Kidney glomerular epithelial cell (primary cell): ENCODE measurements at places on chromosomes 2 and 18.
A peak's percentile ranks its signal among the peaks of the same experiment; 100 is the strongest.

- DNase-seq, result no peak
Observed at GRCh38 chr2:70690846-70691245, 77.2 kb downstream of the ADD2 start.

GRCh38 chr2:104938231-104938941 is 84.5 kb downstream of the POU3F3 start:
- no peak for DNase-seq

GRCh38 chr2:105244451-105244850 is 2.9 kb downstream of the GPR45 start:
- DNase-seq, result no peak

- DNase-seq, result no peak
Observed at GRCh38 chr2:18412980-18413675, 147.3 kb downstream of the RDH14 start.

DNA sequence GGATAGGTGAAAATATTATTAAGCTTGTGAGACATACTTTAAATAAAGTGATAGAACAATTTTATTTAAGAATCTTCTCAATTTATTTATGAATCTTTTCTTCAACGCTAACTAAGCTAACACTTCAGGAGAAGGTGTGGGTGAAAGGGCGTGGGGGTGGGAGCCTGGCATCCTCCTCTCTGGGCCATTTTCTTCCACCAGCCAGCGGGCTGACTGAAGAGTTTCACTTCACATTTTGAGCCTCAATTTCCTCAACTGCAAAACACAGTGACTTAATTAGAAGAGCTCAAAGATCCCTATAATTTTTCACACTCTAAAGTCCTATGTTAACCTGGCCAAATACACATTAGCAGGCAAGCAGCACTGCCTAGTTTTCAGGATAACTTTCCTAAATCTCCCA is 94.8 kb downstream of the FTCDNL1 start:
- no peak for DNase-seq

GRCh38 chr2:200051611-200051945 is 96.2 kb downstream of the MAIP1 start:
- peak; percentile 15 for DNase-seq

GRCh38 chr2:39839261-39839848 is 60.3 kb upstream of the THUMPD2 start:
- no peak for DNase-seq

DNA sequence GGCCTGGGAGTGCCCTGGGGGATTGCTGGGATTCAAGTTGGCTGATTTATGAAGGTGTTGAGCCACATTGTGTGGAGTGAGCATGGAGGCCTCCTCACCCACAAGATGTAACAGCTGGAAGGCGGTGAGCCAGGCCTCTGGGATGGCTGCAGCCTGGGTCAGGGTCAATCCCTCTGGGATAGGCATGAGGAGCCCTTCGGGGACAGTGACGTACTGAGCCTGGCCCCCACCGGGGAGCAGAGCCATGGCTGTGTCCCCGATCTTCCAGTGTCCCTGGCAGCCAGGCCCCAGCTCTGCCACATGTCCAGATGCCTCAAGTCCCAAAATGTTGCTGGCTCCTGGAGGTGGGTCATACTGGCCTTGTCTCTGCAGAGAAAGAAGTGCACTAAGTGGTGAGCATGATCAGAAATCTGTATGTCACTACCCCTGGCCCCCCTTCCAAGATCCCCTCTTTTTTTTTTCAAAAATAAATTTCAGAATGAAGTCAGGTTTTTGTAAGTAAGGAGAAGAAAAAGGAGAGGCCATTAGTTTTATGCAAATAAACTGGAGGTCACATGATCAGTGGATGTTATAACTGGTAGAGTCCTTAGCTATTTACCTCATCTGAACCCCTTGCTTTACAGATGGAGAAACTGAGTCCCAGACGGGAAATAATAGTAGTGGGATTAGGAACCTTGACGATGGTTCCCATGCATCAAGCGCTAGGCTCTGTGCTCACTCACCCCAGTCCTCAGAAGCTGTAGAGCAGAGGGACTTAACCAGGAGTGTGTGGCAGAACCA is 1.7 kb downstream of the TP53I3 start:
- DNase-seq, result no peak

- no peak for DNase-seq
Observed at GRCh38 chr2:45822272-45822630, 170.8 kb downstream of the PRKCE start.

DNA sequence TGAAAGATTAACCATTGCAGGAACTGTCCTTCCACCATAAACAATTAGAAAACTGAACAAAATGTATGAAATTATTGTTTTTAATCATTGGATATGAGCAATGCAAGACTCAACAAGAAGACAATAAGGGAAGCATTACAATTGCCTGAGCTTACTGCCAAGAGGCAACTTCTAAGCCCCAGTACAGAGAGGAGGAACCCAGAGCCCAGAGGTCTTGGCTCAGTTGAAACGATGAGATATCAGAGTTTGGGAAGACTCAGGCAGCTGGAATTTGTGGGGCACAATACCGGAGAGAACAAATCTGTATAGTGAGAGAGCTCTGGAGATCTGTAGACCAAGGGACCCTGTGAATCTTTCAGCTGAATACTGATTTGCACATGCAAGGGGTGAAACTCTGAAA is 80.6 kb upstream of the ZFP36L2 start:
- DNase-seq, result no peak

DNA sequence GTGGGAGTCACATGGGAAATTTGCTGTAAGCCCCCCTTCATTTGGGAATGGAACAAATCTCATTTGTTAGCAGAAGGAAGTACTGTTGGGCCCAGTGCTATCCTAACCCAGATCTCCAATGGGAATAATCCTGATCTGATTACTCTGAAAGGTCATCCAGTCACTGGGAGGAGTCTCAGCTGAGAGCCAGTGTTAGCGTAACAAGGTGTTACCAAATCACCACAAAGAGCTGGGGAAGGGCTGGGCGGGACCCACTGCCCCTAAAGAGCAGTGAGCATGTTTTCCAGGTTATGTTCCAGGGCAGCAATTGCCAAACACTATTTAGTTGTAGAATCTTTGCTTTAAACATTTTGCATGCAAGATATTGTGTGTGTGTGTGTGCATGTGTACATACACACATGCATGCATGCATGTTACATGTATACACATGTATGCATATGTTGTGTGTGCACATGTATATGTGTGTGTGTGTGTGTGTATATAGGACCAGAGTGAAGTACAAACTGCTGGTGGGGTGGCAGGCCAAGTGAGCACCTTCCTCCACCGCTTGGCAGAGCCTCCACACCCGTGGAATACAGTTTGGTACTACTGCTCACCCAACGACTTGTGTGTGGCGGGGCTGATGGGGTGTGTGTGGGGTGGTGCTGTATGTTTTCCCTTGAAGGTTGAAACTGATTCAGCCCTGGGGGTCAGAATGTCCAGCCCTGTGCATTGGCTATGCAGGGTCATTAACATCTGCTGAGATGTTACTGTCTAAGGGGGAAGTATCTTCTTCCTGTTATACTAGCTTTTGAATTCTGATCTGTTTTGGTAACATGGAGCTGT is 15.2 kb downstream of the INPP5D start:
- DNase-seq, result no peak

DNA sequence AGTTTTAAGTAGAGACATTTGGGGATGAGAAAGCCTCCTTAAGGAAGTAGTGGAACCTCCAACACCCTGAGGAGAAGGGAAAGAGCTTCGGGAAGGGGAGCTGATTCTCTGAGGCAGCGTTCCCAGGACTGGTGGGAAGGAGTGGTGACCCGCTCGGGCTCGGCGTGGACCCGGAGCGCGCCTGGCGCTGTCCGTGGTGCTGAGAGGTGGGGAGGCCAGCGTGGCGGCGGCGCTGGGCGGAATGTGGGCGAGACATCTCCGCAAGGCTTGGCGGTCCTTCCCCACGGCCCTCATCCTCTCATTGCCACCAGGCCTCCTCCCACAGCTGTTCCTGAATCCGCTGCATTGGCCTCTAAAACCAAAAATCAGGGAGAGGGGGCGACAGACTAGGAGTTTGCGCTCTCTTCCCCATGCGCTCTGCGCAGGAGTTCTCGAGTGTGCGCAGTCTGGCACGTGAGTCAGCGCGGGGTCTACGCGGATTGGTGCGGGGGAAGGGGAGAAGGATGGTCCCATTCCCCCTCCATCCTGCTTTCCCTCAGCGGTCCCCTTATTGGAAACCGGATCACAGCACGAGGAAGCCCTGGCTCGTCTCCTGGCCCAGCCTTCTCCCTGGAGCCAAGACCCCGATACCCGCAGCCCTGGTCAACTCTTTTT is 857 bp downstream of the RESP18 start:
- no peak for DNase-seq

- no peak for DNase-seq
Observed at GRCh38 chr2:23379220-23379695, 5.7 kb upstream of the KLHL29 start.

- DNase-seq, result no peak
Observed at GRCh38 chr2:240256704-240257637, 116.5 kb upstream of the OTOS start.

- no peak for DNase-seq
Observed at GRCh38 chr2:30232801-30233130, 1.4 kb downstream of the LBH start.

DNA sequence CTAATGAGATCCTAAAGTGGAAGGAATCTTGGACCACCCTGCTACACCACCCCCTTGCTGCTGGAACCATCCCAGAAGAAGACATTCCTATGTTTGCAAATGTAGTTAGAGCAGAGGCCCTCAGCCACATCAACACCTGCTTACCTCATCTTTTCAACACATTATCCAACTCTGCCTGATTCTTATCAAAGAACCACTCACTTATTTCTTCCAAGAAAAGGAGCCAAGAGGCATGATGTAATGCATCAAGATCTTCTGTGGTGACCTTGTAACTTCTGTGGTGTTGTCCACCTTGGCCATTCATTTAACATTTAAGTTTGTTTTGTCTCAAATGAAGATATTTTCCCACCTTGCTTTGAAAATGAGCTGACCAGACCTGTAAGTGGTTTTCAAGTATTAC is 338.1 kb downstream of the CTNNA2 start:
- DNase-seq, result no peak

GRCh38 chr2:113840518-113840917 is 49.4 kb upstream of the ACTR3 start:
- peak; percentile 43 for DNase-seq

DNA sequence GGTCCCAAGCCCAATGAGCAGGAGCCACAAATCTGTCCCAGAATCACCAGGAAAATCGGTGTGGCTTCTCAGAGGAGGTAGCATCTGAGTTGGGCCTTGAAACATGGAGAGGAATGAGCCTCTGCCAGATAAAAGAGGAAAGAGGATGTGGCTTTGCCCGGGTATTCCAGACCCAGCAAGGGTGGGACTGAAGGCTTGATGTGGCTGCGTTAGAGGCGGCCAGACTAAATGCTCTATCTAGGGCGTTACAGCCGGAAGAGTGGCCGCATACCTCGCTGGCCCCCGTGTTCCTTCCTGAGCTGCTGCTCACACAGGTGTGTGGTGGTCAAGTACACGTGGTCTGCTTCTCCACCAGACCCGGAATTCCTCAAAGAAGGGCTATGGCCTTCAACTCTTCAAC is 33.9 kb upstream of the POMC start:
- DNase-seq, result no peak

DNA sequence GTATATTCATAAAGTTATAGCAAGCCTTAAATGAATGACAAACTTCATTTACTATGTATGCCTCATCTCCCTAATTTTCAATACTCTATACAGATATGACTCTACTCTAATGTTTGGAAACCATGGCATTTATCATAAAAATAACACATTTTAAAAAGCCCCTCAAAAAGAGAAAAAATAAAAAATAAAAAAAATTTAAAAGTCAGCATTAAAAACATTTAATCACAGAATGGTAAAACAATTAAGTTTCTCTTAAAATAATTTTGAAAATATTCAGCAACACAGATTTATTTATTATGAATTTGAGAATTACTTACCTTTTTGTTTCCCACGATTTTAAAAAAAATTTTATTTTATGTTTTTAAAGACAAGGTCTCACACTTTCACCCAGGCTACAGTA is 65.0 kb upstream of the CDKL4 start:
- no peak for DNase-seq

DNA sequence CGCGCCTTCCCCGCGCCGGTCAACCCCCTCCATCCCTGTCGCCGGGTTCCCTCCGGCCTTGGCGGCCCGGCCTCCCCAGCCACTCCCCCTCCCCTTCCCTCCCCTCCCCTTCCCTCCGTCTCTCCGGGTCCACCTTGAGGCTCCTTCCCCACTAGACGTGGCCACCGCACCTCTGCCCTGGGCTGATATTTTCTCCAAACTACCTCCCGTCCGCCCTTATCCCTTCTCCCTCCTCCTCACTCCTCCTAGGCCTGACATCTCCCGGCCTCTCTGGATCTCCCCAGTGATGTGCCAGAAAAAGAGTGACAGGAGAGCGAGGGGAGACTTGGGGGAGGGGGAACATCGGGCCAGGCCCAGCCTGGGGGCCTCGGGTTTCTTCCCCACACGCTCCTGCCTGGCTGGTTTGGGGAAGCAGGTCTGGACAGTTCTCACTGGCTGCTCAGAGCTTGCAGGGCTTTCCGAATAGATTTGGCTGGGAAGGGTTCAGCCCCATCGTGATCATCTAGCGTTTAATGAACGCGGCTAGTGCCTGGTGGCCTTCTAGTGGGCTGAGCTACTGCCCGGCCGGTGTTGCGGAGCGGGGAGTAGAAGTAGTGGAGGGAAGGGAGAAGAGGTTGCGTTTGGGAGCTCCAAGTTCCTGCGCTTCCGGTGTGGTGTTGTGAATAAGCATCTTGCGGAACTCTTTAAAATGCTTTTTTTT is 641 bp downstream of the MAPRE3 start:
- no peak for DNase-seq

- DNase-seq, result no peak
Observed at GRCh38 chr2:5148392-5149085, 543.6 kb upstream of the SOX11 start.

DNA sequence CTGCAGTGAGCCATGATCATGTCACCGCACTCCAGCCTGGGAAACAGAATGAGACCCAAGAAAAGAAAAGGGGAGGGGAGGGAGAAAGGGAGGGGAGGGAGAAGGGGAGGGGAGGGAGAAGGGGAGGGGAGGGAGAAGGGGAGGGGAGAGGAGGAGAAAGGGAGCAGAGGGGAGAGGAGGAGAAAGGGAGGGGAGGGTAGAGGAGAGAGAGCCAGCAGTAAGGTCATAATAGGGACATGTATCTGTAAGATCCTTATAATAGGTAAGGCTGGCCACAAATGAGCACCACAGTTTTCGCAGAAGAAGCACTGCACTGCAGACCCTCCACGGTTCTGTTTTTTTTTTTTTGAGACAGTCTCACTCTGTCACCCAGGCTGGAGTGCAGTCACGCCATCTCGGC is 62.6 kb downstream of the STPG4 start:
- DNase-seq, result no peak

DNA sequence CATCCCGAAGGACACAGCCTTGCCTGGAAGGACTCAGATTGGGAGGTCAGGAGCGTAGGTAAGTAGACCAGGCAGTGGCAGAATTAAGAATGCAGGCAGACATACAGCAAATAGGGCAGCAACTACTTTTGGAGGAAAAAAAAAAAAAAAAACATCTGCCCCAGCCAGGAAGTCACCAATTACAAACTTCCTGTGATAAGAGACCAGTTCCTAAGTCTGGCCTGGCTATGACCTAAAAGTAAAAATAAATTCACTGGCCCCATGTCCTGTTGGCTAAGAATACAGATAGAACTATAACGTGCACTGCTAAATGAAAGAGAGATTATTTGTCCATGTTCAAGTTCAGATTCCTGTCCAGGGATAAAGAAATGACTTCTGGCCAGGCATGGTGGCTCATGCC is 45.2 kb upstream of the NOSTRIN start:
- no peak for DNase-seq

GRCh38 chr2:75587954-75588587 is 27.3 kb upstream of the EVA1A start:
- peak; percentile 13 for DNase-seq
